ENCODE measurements at places on chromosomes 4 and X. TPM values are rescaled to one million over a fixed set of nuclear protein-coding genes. Genes with fewer than 3 reads are reported as not detected.

The SPANXC gene
- not detected for polyA plus RNA-seq

The TEX13C gene
- polyA plus RNA-seq = not detected

The CYSLTR1 gene
- 0.20 TPM for polyA plus RNA-seq

The FAM9B gene
- polyA plus RNA-seq = not detected

The PRKG2 gene
- 0.10 TPM for polyA plus RNA-seq

The GDPD2 gene
- 2.1 TPM for polyA plus RNA-seq

The BEND2 gene
- polyA plus RNA-seq = not detected

The AREG gene
- polyA plus RNA-seq = not detected

The SASH3 gene
- polyA plus RNA-seq = 2.0 TPM

The HS6ST2 gene
- 0.41 TPM for polyA plus RNA-seq

The GSX2 gene
- polyA plus RNA-seq = 0.19 TPM

The GYPE gene
- polyA plus RNA-seq = not detected

The PAGE5 gene
- not detected for polyA plus RNA-seq

The NDST4 gene
- 0.48 TPM for polyA plus RNA-seq

The ZFP92 gene
- polyA plus RNA-seq = 0.73 TPM

The PAGE2 gene
- not detected for polyA plus RNA-seq

The NIPAL1 gene
- polyA plus RNA-seq = 1.7 TPM

The SOWAHD gene
- polyA plus RNA-seq = 0.20 TPM

The RNF212 gene
- 41.7 TPM for polyA plus RNA-seq

The FIP1L1 gene
- 35.1 TPM for polyA plus RNA-seq

The ZNF711 gene
- polyA plus RNA-seq = 10.1 TPM

The TMEM154 gene
- 2.9 TPM for polyA plus RNA-seq

The IQSEC2 gene
- polyA plus RNA-seq = 17.8 TPM

The AADAT gene
- polyA plus RNA-seq = 3.1 TPM

The MAGEA12 gene
- polyA plus RNA-seq = 0.51 TPM

The TDO2 gene
- polyA plus RNA-seq = 0.32 TPM

The HMX1 gene
- polyA plus RNA-seq = not detected

The IL21 gene
- polyA plus RNA-seq = not detected

The STOX2 gene
- 3.9 TPM for polyA plus RNA-seq

The IQCM gene
- not detected for polyA plus RNA-seq

The NXF2 gene
- 1.0 TPM for polyA plus RNA-seq

The VCX3B gene
- polyA plus RNA-seq = not detected

The UGT2B10 gene
- not detected for polyA plus RNA-seq

The SPANXN4 gene
- polyA plus RNA-seq = not detected

The TXK gene
- not detected for polyA plus RNA-seq

The MAGEC2 gene
- polyA plus RNA-seq = 4.9 TPM

The HAND2 gene
- polyA plus RNA-seq = not detected

The MAGEB1 gene
- polyA plus RNA-seq = not detected

The PHKA2 gene
- 8.7 TPM for polyA plus RNA-seq

The ADGRG4 gene
- polyA plus RNA-seq = not detected

The RAP2C gene
- 3.6 TPM for polyA plus RNA-seq

The SMPX gene
- polyA plus RNA-seq = 0.41 TPM

The SLC9B1 gene
- 1.2 TPM for polyA plus RNA-seq

The CSN1S1 gene
- not detected for polyA plus RNA-seq

The PHEX gene
- polyA plus RNA-seq = 0.12 TPM

The FGF5 gene
- polyA plus RNA-seq = not detected

The PABPC1L2B gene
- polyA plus RNA-seq = 2.3 TPM

The FHDC1 gene
- 1.6 TPM for polyA plus RNA-seq

The ODAPH gene
- polyA plus RNA-seq = not detected
